ENCODE measurements at places on chromosomes 6 and 20.

GRCh38 chr6:133894795-133895358 lies 6.0 kb downstream of the TCF21 start:
- no peak for DNase-seq

DNA sequence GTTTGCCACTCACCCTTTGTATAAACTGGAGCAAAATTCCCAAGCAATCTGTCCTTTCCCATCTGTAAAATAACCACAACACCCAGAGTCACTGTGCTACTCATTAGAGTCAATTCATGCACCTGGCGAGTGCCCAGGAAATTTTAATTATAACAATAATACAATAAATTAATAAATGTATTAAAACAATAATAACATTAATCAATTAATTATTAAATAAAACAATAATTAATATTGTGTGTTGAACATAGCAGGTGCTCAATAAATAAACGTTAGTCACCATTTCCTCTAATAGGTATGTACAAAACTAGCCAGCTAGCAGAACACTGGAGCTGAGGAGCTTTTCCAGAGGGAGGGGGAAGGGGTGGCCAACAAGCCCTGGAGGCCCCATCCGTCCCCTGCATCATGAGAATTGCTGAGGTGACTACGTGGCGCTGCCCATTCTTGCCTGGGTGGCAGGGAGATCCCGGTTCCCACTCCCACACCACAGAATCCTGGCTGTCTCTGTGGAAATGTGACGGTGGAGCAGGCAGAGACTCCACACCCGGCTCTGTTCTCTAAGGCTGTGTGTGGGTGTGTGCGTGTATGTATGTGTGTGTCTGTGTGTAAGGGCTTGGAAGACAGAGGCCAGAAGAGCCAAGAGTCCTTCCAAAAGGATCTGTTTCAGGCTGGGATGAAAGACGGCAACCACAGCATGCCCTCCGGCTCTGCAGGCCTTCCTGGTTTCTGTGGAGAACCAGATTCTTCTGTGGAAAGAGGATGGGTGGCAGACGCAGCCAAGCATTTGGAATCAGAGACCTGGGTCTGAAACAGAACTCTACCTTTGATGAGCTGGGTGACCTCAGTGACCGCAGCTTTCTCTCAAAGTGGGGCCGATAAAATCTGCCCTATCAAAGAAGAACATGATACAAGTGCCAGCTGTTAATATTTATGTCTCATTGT lies 18.8 kb upstream of the EZR start:
- DNase-seq, result no peak

- DNase-seq, result no peak
These were observed 56.8 kb downstream of the MYH7B start for GRCh38 chr20:35012227-35013069.

DNA sequence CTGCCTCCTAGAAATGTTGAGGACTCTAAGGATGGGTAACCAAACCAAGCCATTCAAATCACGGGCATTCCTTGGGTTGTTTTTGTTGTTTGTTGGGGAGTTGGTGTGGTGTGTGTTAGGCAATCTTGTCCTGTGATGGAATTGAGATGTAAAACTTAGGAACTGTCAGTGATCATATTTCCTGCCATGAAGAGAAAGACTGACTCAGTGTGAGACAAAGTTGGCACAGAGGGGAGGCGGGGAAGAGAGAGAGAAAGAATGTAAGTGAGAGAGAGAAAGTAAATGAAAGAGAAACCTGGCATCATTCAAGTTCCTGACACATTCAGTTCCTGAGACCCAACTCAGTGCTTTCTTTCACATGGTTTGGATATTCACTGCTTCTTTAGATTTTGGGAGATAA lies 21.6 kb upstream of the FBXO30 start:
- DNase-seq, result no peak

GRCh38 chr20:38957235-38957876 lies 4.8 kb upstream of the DHX35 start:
- no peak for DNase-seq

GRCh38 chr6:43814865-43815264 lies 44.9 kb downstream of the VEGFA start:
- no peak for DNase-seq

- peak; percentile 100 for DNase-seq
These were observed 24.7 kb downstream of the MYT1 start for GRCh38 chr20:64188682-64189529.

DNA sequence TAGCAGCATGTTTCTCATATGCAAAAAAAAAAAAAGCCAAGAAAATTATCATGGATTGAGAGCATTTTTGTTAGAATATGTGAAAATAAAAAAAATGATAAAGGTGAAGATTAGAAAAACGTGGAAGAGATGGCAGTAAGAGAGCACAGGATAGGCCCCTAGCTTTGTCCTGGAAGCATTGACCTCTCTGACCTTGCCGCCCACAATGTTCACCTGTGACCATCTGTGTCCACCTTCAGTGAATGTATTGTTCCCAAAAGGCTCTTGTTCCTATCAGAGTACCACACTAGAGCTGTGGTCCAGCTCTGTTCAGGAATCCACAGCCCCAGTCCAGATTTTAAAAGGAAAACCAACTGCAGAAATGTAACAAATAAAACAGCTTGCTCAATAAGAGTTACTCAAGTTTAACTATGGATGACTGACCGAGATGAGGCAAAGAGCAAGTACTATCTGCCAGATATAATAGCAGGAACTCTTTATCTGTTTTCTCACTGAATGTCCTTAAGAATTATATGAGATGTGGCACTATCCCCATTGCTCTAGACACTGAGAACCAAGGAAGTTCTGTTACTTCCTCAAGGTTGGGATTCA lies 287.7 kb upstream of the STXBP5 start:
- DNase-seq, result no peak

DNA sequence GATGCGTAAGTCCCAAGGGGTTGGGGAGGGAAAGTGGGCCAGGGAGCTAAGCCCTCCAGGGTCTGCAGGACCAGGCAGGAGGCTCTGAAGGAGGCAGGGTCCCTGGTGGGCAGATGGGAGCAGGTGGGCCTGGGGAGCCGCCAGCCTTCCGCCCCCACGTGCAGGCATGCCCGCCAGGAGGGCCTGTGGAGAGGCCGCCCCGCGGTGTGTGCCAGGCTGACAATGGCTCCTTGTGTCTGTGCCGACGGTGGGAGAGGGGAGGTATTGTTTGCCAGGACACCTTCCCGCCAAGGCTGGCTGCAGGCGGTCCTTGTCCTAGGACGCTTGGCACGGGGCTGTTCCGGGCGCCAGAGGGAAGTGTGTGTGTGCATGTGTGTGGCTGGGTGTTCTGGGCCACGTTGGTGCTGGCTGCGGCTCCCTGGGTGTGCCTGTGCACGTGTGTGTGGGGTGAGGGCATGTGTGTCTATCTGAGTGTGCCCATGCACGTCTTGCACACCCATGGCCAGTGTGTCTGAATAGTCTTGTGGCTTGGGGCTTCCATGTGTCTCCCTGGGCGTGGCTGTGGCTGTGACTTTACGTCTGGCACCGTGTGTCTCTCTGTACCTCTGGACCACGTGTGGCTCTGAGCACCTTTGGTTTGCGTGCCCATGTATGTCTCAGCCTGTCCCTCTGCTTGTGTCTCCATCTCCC lies 153.0 kb downstream of the CEBPB start:
- DNase-seq, result no peak

DNA sequence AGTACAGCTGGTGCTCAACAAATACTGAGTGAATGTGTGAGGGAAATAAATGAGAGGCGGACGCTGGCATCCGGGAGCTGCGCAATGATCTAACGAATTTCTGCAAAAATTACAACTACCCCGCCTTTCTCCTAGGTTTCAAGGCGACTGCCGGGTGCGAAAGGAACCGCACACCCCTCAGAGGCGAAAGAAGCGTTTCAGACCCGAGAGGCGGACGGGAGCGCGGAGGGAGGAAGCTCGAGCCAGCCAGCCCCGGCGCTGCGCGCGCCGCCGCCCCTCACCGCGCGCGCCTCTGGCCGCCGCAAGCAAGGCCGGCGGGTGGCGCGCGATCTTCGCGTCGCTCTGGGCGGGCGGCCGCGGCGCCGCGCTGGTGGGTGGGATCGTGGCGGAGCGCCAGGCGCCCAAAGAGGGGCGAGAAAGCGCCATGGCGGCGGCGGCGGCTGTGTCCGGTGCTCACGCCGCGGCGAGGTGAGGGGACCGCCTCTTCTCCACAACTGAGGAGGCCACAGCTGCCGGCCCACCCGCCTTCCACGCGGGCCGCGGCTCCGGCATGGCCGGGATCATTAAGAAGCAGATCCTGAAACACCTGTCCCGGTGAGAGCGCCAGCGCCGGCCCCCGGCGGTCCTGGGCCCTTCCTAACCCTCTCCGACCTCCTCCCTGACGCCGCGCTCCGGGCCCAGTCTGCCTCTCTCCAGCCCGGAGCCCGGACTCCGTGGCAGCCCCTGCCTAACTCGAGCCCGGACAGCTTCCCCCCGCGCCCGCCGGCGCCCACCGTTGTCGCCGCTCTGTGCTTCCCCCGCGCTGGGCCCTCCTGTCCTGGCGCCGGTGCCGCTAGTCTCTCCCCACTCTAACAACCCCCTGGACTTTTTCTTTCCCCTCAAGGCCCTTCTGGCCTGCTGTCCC lies at the start of gene BLTP3A:
TSS of gene BLTP3A (plus strand) at position 383 of the 904 bp plus-strand sequence. CDS start at position 551, 168 bp downstream.
- peak; percentile 66 for DNase-seq
